ENCODE measurements at places on chromosomes 7 and 10. TPM values are rescaled to one million over a fixed set of nuclear protein-coding genes. Genes with fewer than 3 reads are reported as not detected.

- peaks cover 15% of the 10 kb centered on the region for H3K4me1 ChIP-seq
- no peaks in the 10 kb centered on the region for H3K36me3 ChIP-seq
- no peaks in the 10 kb centered on the region for H3K27me3 ChIP-seq
- no peak overlapping the region for H3K4me3 ChIP-seq
- no peak overlapping the region for H3K27ac ChIP-seq
These were observed 27.9 kb downstream of the GNG11 start for GRCh38 chr7:93949423-93949822.

DENND11 gene
- total RNA-seq, result 5.0 TPM

GRCh38 chr7:102393467-102393866 lies 2.7 kb upstream of the PRKRIP1 start:
- no peak overlapping the region for H3K4me3 ChIP-seq
- H3K36me3 ChIP-seq, result peaks cover 13% of the 10 kb centered on the region
- H3K27me3 ChIP-seq, result no peaks in the 10 kb centered on the region
- H3K4me1 ChIP-seq, result peaks cover 5% of the 10 kb centered on the region
- H3K27ac ChIP-seq, result no peak overlapping the region
- no peak for DNase-seq

GRCh38 chr7:116242759-116243158 lies 32.4 kb downstream of the TES start:
- no peak overlapping the region for H3K27ac ChIP-seq
- H3K4me3 ChIP-seq, result no peak overlapping the region
- H3K4me1 ChIP-seq, result peaks cover 2% of the 10 kb centered on the region

- peaks cover 2% of the 10 kb centered on the region for H3K27me3 ChIP-seq
- H3K27ac ChIP-seq, result no peak overlapping the region
- no peaks in the 10 kb centered on the region for H3K36me3 ChIP-seq
- DNase-seq, result no peak
- H3K4me3 ChIP-seq, result no peak overlapping the region
These were observed 52.1 kb upstream of the LMTK2 start for GRCh38 chr7:98054585-98054984.

DNA sequence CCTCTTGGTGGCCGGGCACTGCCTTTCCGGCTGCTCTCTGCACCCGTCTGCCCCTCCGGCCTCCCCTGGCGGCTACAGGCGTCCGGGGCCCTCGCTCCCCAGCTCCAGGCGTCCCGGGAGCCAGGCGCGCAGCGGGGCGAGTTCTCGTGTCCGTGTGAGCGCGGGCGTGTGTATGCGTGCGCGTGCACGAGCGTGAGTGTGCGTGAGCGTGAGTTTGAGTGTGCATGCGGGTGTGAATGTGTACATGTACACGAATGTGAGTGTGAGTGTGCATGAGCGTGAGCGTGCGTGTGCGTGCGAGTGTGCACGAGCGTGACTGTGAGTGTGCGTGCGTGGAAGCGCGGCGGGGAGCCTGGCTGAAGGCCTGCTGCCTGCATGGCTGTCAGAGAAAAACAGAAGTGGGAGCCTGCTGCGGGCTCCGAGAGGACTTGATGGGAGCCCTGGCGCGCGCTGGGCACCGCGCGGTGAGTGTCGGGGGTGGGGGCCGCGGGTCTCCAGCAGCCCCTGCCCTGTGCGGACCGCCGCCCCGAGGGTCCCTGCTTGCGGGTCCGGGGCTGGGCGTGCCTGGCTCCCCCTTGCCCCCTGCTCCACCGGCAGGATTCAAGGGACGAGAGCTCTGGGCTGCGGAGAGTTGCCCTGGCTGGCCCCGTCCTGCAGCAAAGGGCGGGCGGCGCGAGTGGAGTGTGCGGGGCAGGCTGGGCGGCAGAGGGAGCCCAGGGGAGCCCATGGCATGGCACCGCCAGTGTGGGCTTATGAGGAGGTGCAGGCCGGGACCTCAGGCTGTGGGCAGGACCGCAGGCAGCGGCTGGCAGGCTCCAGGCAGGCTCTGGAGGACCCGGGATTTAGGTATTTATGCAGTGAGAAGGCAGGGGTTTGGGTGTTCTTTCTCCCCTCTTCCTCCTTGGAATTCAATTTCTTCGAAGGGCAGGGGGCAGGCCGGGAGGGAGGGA lies 75.8 kb upstream of the EN2 start:
- no peak overlapping the region for H3K4me3 ChIP-seq
- peaks cover 70% of the 10 kb centered on the region for H3K27me3 ChIP-seq
- H3K4me1 ChIP-seq, result no peaks in the 10 kb centered on the region
- H3K36me3 ChIP-seq, result no peaks in the 10 kb centered on the region
- H3K27ac ChIP-seq, result no peak overlapping the region
- no peak for DNase-seq

GRCh38 chr10:10930979-10931743 lies 86.5 kb upstream of the CELF2 start:
- H3K4me1 ChIP-seq, result no peaks in the 10 kb centered on the region
- no peaks in the 10 kb centered on the region for H3K27me3 ChIP-seq
- DNase-seq, result no peak

FOXP2 gene
- 1.7 TPM for total RNA-seq

GRCh38 chr10:120584786-120585185 lies 127.8 kb downstream of the PLPP4 start:
- H3K36me3 ChIP-seq, result no peaks in the 10 kb centered on the region
- H3K27me3 ChIP-seq, result no peaks in the 10 kb centered on the region
- no peak overlapping the region for H3K27ac ChIP-seq
- no peak for DNase-seq
- H3K4me1 ChIP-seq, result no peaks in the 10 kb centered on the region

DNA sequence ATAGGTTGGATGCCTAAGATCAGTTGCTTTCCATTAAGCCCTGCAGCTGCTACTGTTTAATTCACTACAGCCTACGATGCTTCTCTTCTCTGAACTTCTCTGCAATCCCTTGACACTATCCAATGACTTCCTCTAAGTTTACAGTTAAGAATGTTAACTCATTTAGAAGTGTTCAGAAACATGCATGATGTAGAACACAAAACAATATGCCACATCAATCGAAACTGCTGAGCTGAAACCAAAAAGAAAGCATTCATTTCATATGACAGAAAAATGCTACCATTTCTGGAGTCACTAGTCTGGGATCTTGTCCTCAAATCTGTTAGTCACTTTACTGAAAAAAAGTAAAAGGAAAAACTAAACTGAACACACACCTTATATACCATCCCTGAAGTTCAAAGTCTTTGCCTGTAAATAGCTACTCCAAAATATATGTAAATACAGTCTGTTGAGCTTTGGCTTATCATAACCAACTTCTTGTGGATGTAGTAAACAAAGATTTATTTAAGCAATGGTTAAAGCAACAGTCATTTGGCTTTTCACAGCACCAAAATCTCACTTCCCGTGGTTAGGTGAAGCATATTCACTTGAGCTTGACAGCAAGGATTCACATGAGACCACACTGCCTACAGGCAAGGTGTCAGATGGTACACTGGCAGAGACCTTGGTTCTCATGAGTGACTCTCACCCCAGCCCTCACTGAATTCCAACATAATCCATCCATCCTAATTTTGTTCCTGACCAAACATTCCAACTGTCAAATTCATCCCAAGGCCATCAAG lies 187.0 kb downstream of the PPP1R17 start:
- H3K27ac ChIP-seq, result no peak overlapping the region
- no peak for DNase-seq
- peaks cover 6% of the 10 kb centered on the region for H3K36me3 ChIP-seq
- no peaks in the 10 kb centered on the region for H3K27me3 ChIP-seq
- no peak overlapping the region for H3K4me3 ChIP-seq
- H3K4me1 ChIP-seq, result peaks cover 2% of the 10 kb centered on the region
